Cerebellum (tissue), 4 donors: ENCODE measurements at places on chromosomes 7 and 10. TPM values are rescaled to one million over a fixed set of nuclear protein-coding genes. Genes with fewer than 3 reads are reported as not detected.

GRCh38 chr7:138510003-138510402, 49.9 kb downstream of the TRIM24 start:
- no peak for DNase-seq

DNA sequence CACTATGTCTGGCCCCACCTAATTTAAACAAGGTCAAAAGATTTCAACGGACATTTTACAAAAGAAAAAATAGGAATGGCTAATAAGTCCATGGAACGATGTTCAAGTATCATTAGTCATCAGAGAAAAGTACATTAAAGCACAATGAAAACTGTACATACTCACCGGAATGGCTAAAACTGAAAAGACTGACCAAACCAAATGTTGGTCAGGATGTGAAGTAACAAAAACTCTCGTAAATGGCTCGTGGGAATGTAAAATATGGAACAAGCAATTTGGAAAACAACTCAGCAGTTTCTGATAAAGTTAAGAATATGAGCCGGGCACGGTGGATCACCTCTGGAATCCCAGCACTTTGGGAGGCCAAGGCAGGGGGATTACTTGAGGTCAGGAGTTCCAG, 65.7 kb upstream of the PARD3 start:
- no peak for DNase-seq

HECW1 gene
- 62.1 TPM for total RNA-seq

RNLS gene
- total RNA-seq, result 11.4 TPM

DNA sequence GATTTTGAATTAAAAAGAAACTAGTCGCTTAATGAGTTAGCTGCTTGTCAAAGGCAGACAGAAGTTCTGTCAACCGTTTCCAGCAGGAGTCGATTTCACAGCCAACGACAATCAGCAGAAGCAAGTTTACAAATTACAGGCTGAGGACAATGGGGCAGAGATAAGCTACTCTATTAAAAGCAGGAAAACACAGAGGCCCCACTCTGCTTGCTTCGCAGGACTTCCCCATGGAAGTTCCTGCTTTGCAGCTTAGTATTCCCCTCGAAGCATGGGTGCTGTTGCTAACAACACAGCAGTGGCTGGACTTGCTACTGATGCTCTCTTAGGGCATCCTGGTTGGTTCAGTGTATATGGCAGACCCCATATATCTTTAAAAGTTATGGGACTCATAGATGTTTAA, 50.8 kb upstream of the KLF6 start:
- no peak for DNase-seq

DNA sequence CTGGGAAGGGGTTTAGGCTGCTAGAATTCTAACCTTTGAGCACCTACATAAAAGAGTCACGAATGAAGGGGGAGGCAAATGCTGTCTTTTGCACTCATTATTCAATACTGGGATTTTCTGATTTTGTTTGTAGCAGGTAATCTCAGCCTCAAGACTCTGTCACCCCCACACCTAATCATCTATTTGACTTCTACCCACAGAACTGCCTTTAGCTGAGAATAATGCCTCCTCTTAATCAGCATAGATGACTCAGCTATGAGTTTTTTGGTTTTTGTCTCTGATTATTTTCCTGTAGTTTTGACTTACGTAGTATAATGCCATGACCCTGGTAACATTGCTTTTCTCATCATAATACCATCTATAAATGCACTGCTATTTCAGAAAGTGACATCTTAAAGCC, 42.7 kb upstream of the CACNB2 start:
- DNase-seq, result no peak

DNA sequence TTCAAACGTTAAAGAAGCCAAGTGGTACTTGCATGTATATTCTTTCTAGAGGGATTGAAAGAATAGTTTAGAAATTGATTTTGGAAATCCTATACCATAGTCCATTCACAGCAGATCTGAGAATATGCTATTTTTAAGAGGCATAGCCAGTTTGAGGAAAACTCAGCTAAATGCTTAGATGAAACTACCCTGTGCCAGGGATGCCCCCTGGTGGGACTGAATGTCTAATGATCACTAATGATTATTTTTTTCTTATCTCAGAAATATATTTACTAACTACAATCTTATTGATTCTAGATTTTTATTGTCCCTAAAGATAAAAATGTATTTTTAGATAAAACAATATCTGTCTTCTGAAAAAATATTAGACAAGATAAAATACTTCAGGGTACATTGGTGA, 844.9 kb upstream of the PHF14 start:
- no peak for DNase-seq

CRYGN gene
- total RNA-seq, result not detected

DNA sequence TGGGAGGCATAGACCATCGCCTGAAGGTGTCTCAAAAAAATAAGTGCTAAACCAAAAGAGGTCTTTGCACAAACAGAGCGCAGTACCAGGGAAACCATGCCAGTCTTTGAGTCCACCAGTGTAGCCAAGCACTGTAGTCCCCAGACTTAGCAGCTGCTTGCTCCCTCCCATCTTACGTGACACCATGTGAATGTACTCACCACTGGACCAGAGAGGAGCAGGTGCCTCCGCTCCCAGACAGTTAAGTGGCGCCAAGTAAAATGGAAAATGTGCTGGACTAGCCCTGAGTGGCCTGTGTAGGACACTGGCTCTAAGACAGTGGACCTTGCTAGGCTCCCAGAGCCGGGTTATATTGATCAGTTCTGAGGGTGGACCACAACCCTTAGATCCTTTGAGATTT, 47.7 kb upstream of the PLEKHA1 start:
- DNase-seq, result no peak

- DNase-seq, result no peak
These were observed 3.5 kb upstream of the EBF3 start for GRCh38 chr10:129967579-129968019.

DNA sequence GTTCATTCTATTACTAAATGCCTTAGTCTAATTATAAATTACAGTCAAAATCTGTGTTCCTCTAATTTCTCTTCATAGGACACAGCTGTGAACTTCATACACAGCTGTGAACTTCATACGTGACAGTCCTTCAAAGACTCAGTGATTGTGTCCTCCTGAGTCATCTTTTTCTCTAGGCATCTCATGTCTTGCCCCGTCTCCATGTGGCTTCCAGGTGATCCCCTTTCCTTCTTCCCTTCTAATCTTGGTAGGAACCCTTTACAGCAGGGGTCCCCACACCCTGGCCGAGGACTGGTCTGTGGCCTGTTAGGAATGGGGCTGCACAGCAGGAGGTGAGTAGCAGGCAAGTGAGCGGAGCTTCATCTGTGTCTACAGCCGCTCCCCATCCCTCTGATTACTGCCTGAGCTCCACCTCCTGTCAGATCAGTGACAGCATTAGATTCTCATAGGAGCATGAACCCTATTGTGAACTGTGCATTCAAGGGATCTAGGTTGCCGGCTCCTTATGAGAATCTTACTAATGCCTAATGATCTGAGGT, 14.0 kb upstream of the EIF5AL1 start:
- no peak for DNase-seq

GRCh38 chr10:122558452-122558851, 2.1 kb upstream of the DMBT1 start:
- DNase-seq, result no peak

GRCh38 chr7:106017657-106018056, 54.6 kb downstream of the CDHR3 start:
- DNase-seq, result no peak

GRCh38 chr10:59895629-59896116, 10.7 kb downstream of the CCDC6 start:
- peak; percentile 27 for DNase-seq

DNA sequence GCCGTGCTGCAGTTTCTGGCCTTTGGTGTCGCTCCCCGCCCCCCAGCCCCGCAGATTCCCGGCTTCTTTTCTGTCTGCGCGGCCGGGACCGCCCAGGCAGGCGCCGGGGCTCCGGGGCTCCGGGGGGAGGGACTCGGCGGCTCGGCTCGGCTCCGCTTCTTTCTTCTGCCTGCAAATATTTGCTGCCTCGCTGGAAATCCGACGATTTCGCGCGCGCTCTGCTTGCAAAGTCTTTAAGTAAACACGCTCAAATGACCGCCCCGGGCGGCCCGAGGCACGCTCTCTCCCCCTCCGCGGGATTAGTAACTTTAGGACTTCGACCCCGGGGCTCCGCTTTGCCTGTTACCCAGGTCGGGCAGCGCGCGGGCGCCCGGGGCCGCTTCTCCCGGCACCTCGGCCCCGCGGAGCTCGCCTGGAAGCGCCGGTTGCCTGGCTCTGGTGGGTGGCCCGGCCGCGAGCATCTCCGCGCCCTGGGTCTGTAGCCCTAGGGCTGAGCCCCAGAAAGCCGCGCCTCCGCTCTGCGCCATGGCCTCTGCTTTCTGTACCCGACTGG, 3.9 kb upstream of the GATA3 start:
- DNase-seq, result no peak

- no peak for DNase-seq
These were observed 472.1 kb upstream of the SEMA3A start for GRCh38 chr7:84666651-84667050.
